Heart left ventricle (tissue), 16 donors: ENCODE measurements at places on chromosomes 13 and 19.

DNA sequence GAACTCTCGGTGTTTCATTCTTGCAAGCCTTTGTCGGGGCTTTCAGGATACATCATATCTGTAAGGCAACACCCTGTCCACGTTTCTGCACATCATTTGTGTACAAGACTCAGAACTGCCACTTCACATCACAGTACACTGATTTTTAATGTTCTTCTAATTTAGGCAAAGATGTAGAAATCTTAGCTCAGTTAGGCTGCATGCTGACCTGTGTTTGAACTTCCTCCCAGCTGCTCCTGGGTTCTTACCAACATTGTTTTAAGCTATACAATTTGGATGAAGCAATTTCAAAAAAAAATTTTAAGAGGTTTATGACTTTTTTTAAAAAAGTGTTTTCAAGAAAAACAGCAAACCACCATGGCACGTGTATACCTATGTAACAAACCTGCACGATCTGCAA is 1047.9 kb upstream of the SLC10A2 start:
- DNase-seq = no peak

DNA sequence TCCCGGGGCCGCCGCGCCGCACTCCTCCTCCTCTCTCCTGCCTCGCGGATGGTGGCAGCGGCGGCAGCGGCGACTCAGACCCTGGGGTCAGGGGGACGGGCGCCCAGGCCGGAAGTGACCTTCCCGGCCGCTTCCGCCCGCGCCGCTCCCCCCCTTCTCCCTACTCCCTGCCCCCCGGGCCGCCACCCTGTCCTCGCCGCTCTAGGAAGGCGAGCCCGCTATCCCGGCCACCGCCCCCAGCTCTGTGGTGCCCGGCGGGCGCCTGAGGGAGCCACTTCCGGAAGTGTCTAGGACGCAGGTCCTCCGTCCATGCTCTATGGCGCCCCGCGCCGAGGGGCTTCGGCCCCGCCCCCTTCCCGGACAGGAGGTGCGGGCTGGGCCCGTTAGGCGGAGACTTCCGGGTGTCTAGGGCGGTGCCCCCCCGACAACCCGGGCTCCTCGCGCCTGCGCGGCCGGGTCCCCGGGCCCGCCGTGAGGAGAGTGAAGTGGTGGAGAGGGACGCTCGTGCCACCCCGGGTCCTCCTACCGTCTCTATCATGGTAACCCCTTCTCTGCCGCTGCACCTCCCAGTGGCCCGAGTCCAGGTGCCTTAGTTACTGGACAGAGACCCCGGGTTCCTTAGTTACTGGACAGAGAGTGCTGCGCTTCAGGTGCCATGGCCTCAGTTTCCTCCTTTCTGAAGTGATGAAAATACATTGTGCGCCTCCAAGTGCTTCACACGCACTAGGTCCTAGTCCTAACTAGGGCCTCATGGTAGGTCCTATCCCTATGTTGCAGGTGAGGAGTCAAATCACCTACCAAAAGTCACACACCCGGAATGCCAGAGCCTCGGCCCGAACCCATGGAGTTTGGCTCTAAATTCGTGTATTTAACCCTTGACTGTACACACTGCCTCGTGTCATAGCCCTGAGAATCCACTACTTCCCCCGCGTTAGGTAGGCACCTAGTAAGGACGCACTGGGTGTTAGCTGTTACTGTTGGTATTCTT is at the start of gene ZNF787:
ZNF787 (minus strand) TSS at position 116 of the 988 bp plus-strand sequence. CDS start 18,078 bp downstream, outside the sequence.
- DNase-seq = peak; percentile 98

- no peak for DNase-seq
Observed at GRCh38 chr13:20170921-20171320, 10.1 kb upstream of the GJA3 start.

DNA sequence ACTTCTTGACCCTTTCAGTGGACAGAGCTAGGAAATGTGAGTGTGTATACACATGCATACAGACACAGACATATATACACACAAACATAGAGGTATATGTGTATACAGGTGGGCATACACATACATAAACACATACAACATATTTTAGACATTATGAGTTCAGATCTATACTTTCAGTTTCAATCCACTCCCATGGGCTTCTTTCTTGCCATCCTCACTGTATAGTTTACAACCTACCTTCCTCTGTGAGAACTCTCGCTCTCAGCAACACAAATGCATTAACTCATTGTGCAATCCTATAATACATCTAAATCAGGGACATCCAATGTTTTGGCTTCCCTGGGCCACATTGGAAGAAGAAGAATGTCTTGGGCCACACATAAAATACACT is 21.2 kb upstream of the SCEL start:
- DNase-seq = no peak
